ENCODE measurements at places on chromosomes 6 and 20. TPM values are rescaled to one million over a fixed set of nuclear protein-coding genes. Genes with fewer than 3 reads are reported as not detected.

NOX3 gene
- total RNA-seq = not detected

POM121L2 gene
- not detected for total RNA-seq

MAP1LC3A gene
- total RNA-seq = 24.6 TPM

DNA sequence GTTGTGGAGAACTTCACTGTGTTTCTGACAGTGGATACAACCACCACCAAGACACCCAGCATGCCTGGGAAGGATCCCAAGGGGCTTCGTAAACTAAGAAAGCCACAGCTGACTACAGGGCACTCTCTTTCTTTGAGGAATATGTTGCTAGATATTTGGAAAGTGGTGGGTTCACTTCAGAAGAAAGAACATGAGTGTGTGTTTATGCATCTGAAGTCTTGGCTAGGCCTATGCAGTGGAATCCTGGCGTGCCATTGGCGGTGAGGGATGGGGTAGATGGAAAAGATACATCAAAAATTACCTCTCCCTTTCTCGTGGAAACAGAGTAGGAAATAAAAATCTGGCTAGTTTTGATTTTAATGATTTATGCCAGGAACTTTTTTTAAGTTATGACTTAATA lies 187.7 kb downstream of the PDE7B start:
- H3K27ac ChIP-seq = no peak overlapping the region
- no peak for DNase-seq
- peaks cover 20% of the 10 kb centered on the region for H3K4me1 ChIP-seq

DNA sequence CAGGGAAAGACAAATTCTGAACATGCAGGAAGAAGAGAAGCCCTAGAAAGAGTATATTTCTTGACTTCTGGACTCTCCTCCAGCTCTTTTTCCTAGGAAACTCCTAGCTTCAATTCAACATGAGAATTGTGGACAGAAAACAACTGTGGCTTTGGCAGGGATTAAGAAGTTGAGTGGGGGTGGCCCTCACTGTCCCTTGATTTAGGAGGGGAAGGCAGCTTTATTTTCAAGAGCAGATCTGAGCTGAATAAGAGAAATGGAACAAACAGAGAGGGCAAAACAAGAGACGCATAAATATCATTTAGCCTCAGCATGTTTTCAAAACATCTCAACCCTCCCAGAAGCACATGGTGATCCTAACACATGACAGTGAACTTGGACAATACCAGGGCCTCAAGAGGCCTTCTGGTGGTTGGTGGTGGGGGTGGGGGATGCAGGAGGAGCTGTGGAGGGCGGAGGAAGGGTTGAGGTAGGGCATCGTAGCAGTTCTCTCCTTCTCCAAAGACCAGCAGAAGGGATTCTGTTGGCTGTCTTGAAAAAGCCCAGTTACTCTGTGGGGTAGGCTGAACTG lies 21.1 kb upstream of the TAGAP start:
- no peak overlapping the region for H3K27ac ChIP-seq
- H3K4me3 ChIP-seq = no peak overlapping the region
- H3K4me1 ChIP-seq = no peaks in the 10 kb centered on the region
- H3K27me3 ChIP-seq = no peaks in the 10 kb centered on the region

DNA sequence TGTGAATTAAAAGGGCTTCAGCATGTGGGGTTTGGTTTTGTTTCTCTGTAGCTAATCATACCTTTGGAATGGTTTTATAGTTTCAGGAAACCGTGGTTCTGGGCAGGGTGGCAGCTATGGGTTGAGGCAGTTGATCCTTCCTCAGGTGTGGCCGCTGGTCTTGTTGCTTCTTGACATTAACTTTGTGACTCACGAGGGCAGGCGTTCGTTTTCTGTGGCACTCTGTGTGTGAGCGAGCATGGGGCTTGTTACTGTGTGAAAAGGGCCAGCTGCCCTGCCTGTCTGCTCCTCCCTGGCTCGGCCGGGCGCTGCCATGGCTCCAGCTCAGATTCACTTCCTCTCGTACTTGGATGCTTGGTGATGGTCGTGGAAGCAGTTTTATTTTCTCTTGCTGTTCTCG lies 16.2 kb downstream of the DNAJC5 start:
- peaks cover 30% of the 10 kb centered on the region for H3K36me3 ChIP-seq
- no peak for DNase-seq
- no peaks in the 10 kb centered on the region for H3K27me3 ChIP-seq
- H3K27ac ChIP-seq = peak overlapping the region; percentile 81
- no peak overlapping the region for H3K4me3 ChIP-seq

DNA sequence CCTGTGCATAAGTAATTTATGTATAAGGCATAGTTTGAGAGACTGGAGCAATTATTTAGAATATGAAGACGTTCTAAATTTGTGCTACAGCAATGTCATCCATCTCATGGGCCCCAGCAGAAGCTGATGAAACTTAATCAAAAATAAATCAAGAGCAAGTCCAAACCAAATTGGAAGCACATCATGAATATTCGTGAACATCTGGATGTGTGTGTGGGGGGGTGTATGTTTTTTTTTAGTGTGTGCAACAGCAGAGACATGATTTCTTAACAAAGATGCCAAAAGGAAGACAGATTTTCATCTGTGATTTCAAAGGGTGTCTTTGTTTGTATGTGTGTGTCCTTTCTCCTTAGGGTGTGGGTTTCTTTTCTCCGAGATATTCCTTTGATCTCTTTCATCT lies 58.9 kb downstream of the SASH1 start:
- H3K4me3 ChIP-seq = no peak overlapping the region
- H3K27ac ChIP-seq = peak overlapping the region; percentile 77
- peaks cover 30% of the 10 kb centered on the region for H3K4me1 ChIP-seq
- H3K27me3 ChIP-seq = no peaks in the 10 kb centered on the region

GRCh38 chr20:24381886-24382285 lies 87.5 kb upstream of the SYNDIG1 start:
- H3K4me1 ChIP-seq = no peaks in the 10 kb centered on the region
- H3K4me3 ChIP-seq = no peak overlapping the region
- H3K27ac ChIP-seq = no peak overlapping the region
- H3K36me3 ChIP-seq = no peaks in the 10 kb centered on the region

DNA sequence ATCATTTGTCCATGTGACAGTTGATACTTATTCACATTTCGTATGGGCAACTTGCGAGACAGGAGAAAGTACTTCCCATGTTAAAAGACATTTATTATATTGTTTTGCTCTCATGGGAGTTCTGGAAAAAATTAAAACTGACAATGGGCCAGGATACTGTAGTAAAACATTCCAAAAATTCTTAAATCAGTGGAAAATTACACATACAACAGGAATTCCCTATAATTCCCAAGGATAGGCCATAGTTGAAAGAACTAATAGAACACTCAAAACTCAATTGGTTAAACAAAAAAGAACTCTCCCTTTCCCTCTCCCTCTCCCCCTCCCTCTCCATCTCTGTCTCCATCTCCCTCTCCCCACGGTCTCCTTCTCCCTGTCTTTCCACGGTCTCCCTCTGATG lies 19.4 kb upstream of the EIF2S2 start:
- no peaks in the 10 kb centered on the region for H3K36me3 ChIP-seq
- H3K4me1 ChIP-seq = peaks cover 7% of the 10 kb centered on the region

GRCh38 chr6:63188828-63189227 lies 22.4 kb upstream of the FKBP1C start:
- DNase-seq = no peak
- no peaks in the 10 kb centered on the region for H3K27me3 ChIP-seq
- H3K36me3 ChIP-seq = no peaks in the 10 kb centered on the region
- no peak overlapping the region for H3K4me3 ChIP-seq
- H3K4me1 ChIP-seq = no peaks in the 10 kb centered on the region

Measured in esophagus squamous epithelium (tissue), 5 donors.